ENCODE measurements at places on chromosomes 2 and 18.

GRCh38 chr2:89763581-89764485 is 1072.4 kb downstream of the RPIA start:
- no peak for DNase-seq

GRCh38 chr2:160921386-160921964 is 238.8 kb upstream of the TANK start:
- no peak for DNase-seq

DNA sequence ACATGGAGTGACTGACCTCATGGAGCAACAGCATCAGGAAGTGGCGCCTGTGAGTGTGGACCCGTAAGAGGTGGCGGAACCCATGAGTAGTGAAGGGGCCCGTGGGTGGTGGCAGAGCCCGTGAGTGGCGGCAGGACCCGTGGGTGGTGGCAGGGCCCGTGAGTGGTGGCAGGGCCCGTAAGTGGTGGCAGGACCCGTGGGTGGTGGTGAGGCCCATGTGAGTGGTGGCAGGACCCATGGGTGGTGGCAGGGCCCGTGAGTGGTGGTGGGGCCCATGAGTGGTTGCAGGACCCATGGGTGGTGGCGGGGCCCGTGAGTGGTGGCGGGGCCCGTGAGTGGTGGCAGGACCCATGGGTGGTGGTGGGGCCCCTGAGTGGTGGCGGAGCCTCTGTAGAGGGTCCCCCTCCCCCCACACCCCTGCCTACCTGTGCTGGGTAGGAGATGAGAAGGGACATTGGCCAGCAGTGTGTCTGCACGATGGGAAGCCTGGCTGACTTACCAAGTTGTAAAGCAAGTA is 407.7 kb upstream of the SALL3 start:
- no peak for DNase-seq

DNA sequence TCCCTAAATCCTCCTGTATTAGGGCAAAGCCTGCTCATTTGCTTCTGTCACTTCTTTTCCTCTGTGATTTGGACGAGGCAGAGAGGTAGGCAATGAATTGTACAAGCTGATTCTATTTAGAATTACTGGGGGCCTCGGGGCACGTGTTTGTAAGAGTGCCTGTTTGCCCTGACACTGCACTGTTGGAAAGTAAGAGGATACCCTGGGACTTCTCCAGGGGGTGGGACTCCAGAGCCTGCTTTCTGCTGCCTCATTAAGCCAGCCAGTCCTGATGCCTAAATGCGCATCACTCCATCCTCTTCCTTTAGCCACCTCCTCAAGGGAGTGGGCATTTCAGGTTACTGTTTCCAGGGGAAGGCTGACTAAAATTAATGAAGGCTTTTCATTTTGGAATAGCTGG is 134.3 kb downstream of the TDRD15 start:
- no peak for DNase-seq

DNA sequence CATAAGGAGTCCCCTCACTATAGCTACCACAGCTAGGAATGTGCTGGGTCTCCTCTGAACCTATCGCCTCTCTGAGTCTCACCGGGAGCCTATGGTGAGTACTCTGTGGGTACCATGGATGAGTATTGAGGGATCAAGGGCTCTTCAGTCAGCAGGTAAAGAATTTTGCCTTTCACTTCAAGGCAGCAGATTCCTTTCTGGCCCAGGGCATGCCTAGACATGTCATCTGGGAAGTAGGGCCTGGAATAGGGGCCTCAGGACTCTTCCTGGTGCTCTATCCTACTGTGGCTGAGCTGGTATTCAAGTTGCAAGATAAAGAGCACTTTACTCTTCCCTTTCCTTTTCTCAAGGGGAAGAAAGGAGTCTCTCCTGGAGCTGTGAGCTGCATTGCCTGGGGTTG is 85.6 kb upstream of the LHCGR start:
- DNase-seq, result no peak

DNA sequence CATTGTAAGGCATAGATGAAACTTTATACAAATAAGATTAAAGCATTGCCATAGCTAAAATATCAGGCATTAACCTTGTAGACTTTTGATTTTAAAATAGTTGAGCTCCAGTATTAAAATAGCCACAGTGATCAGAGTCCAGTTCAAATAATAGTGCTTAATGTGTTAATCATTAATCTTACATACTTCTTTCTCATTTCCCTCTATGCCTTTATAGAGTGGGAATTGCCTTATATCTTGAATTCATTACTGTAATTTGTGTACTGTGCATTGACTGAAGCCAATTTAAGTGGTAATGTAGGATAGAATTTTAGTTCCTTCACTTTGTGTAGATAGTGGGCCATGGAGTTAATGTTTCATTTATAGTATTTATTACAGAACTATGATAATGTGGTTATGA is 549.2 kb upstream of the VWC2L start:
- no peak for DNase-seq

DNA sequence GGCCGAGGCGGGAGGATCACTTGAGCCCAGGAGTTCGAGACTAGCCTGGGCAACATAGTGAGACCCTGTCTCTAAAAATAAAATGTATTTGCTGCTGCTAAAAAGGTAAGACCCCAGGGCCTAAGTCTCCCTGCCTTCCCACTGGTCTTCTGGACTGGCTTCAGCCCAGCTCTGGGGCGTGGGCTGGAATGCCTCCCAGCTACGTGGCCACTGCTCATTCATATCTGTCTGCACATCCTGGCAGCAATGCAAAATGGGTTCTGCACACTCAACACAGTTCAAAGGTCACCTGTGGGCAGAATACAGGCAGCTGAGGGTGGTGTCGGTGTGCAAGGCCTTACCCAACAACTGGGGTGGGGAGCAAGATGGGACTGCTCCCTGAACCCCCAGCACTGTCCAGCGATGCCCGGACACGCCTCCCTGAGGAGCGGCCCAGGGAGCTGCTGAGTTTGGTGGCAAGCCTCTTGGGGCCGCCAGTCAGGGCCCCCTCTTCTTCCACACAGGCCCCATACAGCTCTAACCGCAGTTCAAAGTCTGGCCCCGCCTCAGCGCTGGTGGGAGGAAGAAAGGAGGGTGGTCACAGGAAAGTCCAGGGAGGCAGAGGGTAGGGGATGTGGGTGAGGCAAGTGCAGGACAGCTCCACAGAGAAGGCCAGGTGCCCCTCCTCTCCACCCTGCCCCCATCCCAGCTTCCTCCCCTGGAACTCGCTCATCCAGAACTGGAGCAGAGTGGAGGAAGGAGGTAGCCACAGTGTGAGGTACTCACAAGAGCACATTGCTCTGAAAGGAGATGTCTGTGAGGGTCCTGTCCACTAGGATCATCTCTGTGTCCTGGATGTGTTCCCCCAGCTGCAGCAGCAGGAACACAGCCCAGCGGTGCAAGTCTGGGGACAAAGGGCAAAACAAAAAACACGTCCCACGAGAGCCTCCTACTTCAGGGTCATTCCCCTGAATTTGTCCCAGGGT is 8.2 kb downstream of the WDR54 start:
- no peak for DNase-seq

- DNase-seq, result no peak
These were observed 35.6 kb downstream of the OTOF start for GRCh38 chr2:26442301-26442700.

GRCh38 chr2:120951693-120952092 is 216.0 kb downstream of the GLI2 start:
- DNase-seq, result no peak

GRCh38 chr18:22349317-22349898 is 68.3 kb downstream of the CTAGE1 start:
- no peak for DNase-seq

- no peak for DNase-seq
These were observed 151.4 kb downstream of the TWIST2 start for GRCh38 chr2:238999291-238999741.

- DNase-seq, result no peak
These were observed 4.0 kb downstream of the TSGA10 start for GRCh38 chr2:99150706-99151105.

- DNase-seq, result no peak
These were observed 178.6 kb downstream of the GBX2 start for GRCh38 chr2:235989591-235989990.

DNA sequence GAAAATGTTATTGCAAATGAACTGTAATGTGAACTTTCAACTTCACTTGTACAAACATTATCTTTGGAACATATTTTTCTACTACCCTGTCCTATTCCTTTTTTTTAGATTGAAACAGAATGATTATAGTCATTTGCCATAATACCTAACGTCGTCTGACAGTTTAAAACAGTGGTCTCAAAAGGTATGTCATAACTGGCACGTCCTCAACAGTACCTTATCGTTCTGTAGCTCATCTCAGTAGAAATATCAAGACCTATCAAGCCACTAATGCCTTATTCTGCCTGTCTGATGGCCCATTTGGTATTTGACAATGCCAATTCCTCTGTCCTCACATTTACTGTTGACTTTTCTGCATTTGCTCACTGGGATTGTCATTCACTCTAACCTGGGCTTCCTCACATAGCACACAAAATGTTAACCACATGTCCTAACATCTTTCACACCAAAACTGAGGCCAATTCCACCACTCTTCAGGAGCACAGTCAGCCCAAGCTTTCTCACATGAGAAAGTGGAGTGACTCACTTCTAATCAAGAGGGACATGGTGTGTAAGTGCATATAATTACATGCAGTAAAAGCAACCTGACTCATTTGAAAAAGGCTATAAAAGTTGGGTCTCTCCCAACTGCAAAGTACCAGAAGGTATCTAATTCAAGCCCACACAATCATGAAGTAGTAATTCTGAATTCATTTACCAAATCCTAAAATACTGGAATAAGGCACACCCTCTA is 34.8 kb downstream of the DNER start:
- no peak for DNase-seq

- DNase-seq, result no peak
These were observed 13.3 kb downstream of the BABAM2 start for GRCh38 chr2:27903649-27904404.

DNA sequence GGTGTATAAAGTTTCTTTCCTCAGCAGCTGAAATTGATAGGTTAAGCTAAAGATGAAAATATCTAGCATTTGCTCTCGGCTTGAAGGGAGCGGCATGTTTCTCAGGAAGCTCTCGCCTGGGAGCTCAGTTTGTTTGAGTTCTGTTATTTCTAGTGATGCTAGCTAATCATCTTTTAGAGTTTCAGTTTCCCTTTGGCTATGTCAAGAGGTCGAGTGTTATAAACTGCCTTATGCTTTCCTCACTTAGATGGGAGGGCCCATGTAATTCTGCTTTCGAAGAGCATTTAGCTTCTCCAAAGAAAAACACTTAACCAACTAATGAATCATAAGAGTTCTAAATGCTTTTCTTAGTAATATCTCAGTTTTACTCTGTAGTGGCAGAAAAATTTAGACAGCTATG is 33.6 kb downstream of the PLCL1 start:
- no peak for DNase-seq

DNA sequence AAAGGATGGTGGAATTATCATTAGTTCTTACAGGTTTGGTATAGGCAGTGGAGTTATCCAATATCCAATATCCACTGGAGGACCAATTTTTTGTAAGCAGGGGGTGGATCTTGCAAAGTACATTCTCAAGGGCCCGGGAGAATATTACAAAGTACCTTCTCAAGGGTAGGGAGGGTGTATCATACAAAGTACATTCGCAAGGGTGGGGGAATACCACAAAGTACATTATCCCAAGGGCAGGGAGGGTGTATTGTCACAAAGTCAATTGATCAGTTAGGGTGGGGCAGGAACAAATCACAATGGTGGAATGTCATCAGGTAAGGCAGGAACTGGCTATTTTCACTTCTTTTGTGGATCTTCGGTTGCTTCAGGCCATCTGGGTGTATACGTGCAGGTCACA is 55.3 kb upstream of the TMEM87B start:
- no peak for DNase-seq

DNA sequence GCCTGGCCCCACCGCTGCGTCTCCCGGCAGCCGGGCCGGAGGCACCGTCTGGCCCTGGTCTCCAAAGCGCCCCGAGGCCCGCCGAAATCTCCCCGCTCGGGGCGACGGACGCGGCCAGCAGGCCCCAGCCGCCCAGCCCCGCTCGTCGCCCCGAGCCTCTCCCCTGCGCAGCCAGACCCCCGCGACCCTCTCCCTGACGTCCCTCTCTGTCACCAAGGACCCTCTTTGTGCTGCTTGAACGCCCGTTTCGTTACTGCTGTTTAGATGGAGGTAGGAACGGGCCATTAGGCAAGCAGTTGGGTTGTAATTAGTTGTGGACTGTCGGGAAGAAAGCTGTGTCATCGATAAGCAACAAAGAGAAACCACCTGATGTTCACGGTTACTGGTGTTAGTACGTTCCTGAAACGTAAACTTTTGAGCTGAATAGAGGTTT is 686 bp downstream of the UBXN4 start:
- DNase-seq, result no peak

DNA sequence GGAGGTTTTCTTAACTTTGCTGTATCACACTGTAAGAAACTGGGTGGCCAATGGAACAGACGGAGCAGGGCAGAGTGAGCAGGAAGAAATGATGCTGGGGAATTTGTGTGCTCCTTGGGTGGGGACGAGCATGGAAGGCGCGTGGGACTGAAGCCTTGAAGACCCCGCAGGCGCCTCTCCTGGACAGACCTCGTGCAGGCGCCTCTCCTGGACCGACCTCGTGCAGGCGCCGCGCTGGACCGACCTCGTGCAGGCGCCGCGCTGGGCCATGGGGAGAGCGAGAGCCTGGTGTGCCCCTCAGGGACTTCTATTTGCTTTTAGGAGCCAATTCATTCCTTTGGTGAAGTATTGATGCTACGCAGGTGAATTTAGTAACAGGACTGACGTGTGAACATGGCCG is 8.9 kb downstream of the TPO start:
- no peak for DNase-seq

- DNase-seq, result no peak
These were observed 1.3 kb downstream of the PTPRM start for GRCh38 chr18:7568426-7568825.

DNA sequence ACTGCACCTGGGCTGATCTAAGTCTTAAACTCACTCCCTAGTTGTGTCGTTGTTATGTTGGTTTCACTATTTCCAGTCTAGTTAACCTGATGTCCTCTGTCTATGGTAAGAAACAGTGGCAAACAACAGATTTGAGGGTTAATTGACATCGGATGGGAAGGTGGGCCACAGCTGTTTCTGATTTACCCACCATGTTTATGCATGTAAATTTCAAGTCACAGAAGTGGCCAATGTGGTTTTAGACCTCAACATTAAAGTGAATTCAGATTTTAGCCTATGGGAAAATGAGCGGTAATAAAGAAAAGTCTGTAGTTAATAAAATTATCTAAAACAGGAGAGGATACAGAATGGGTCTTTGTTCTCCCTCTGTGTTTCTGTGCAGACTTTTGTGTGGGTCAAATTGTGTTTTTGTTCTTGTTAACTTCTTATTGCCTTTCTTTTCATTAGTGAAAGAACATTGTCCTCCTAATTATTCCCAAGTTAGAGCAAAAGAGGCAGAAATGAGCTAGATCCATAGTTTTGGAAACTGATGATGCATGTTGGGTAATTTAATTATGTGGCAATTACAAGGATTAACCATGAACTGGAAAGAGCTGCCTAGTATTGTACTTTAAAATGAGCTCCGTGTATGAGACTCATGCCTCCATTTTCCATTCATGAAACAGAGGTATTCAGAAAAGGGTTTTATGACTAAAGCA is 83.2 kb downstream of the LAMA3 start:
- no peak for DNase-seq

GRCh38 chr2:20396356-20397000 is 45.8 kb upstream of the PUM2 start:
- no peak for DNase-seq

Measured in hippocampal formation (tissue), 2 donors.